Progenitor cell of endocrine pancreas (in vitro differentiated cells): ENCODE measurements at places on chromosomes 2 and 18.

DNA sequence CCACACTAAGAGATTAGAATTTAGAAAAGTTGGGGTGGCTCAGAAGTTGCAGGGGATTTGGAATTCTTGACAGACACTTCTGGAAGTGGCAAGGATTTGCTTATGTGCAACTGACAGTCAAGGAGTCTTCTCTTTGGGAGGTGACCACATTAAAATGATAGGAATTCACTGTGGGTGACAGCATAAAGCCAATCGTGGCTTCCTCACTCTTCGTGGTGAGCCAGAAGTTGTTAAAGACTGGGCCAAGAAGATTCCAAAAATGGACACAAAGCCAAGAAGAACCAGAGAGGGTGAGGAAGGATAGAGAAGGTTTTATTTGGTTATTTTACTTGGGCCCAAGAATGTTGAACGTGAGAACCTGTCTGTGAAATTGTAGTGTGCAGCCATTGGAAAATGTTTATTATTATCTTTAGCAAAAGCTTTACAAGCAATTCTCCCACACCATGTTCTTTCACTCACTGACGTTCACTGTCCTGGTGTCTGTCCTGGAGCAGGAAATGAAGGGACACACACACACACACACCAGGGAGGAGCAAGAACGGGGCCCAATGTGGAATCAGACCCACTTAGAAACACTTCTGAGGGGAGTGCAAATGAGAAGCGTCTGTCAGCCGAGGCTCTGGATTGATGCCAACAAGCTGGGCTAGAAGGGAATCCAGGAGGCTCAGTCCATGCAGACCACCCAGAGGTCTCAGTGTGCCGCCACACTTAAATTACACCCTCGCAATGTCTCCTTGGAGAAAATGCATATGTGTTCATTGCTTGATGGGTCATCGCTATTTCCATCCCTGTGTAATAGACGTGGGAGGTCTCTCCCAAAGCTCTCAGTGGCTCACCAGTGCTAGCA is 37.2 kb downstream of the STEAP3 start:
- DNase-seq, result no peak

- no peak for DNase-seq
These were observed 1.0 kb upstream of the NPHP1 start for GRCh38 chr2:110205660-110206455.

DNA sequence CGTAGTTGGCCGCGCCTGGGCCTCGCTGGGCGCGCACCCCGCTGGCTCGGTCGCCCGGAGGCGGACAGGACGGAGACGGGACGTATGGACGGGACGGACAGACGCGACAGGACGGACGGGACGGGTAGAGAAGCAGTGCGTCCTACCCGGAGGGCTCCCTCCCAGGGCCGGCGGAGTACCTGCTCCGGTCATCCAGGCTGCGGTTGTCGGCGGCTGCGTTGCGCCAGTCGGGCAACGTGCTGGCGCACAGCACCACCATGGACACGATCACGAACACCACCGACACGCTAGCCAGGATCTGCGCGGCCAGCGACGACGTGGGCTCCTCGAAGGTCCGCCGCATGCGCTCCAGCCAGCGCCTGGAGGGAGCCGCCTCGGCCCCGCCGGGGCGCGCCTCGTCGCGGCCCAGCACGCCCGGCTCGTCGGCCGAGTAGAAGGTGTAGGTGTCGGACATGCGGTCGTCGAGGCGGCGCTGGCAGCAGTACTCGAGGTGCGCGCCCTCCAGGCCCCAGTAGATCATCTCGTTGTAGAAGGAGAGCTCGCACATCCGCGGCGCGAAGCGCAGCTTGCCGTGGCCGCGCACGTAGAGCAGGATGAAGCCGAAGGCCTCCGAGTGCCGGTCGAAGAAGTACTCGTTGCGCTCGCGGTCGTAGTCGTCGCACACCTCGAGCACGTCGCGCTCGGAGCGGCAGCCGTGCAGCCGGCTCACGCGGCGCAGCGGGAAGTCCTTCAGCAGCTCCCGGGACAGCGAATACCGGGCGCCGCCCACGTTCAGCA is 903 bp downstream of the KCNG3 start:
- DNase-seq, result peak; percentile 18

DNA sequence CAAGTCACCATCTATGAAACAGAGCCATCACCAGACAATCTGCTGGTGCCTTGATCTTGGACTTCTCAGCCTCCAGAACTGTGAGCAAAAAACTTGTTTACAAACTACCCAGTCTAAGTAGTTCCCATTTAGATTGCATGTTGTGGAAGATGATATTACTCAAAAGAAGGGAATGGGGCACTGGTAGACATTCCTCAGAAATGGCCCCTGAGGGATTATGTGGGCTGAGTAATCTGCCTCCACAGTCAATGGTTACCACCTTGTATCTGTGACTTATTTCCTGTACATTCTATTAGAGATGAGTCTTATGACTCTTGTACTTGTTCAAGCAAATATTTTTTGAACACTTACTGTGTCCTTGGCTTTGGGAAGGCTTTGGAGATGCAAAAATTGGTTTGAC is 160.4 kb downstream of the NUP35 start:
- no peak for DNase-seq

DNA sequence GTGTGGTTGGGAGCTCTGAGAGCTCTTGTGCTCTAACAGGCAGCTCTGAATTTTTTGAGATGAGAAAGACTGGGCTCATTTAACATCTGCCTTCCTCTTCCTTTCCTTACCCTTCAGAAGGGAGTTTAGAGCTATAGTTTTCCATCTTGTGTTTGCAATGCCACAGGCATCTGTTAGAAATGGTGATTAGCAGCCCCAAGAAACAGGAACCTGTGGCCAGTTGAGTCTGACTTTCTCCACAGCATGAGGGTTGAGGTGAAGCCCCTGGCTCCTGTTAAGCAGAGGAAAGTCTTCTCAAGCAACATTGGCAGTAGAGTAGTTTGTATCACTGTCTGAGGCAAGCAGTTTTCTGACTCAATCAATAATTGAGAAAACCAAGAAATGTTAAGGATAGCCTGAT is 577.4 kb downstream of the ZEB2 start:
- no peak for DNase-seq

DNA sequence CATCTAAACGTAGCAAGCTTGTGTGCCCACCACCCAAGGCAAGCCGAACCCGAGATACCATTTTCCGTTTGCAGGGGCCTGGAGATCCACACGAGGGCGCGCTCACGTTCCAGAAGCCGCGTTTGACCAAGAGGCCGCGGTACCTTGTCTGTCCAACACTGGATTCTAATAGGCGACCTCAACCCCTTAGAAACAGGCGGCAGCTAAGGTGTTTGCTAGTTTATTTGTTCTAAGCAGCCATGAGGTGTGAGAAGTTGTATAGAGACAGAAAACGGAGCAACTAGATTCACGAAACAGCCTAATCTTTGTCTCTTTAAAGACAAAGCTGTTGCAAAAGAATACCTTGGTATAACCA is 4.2 kb downstream of the HOXD11 start:
- no peak for DNase-seq

DNA sequence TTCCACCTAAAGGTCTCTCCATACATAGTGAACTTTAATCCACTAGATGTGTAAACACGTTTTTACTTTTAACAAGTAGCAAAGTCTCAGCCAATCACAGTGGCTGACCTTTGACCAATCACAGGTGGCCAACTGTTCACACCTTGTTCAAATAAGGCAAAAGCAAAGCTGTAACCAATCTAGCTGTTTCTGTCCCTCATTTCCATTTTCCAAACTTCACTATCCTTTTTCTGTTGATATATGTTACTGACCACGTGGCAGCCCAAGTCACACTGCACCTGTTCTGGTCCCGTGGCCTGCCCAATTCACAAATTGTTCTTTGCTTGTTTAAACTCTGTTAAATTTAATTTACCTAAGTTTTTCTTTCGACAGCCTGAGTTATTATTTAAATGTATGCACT is 393.5 kb upstream of the NETO1 start:
- DNase-seq, result no peak
